ENCODE measurements at places on chromosomes 6 and 20. TPM values are rescaled to one million over a fixed set of nuclear protein-coding genes. Genes with fewer than 3 reads are reported as not detected.

DNAH8 gene
- 0.05 TPM for total RNA-seq

DNA sequence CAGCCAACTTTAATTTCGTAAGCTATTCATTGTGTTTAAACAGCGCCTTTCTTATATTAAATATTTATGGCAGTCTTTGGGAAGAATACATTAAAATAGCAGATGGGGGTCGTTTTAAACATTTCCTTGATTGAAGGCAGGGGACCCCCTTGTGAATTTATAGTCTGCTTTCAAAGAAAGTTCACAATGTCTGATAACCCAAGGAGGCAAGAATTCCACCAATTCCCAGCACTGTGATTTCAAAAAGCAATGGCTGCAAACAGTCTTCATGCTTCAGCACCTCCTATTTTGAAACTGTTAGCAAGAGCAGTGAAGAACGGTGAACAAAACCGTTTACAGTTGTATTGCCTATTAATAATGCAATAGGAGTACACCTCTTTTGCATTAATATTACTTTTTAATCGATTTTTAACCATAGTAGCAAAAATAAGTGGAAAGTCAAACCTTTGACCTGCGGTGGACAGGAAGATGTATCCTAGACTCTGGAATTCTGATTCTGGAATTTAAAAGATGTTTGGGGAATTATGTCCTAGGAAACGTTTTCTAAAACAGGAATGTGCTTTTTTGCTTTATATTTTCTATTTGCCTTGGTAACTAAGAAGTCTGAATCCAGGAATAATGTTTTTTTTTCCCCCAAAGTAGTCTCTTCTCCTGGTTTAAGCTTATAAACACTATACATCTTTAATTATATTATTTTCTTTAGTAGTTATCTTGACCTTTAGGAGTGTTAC lies 393.0 kb downstream of the CDKAL1 start:
- DNase-seq, result no peak

KHDRBS2 gene
- not detected for total RNA-seq

- DNase-seq, result no peak
These were observed 32.5 kb downstream of the CST2 start for GRCh38 chr20:23794065-23794464.

DNA sequence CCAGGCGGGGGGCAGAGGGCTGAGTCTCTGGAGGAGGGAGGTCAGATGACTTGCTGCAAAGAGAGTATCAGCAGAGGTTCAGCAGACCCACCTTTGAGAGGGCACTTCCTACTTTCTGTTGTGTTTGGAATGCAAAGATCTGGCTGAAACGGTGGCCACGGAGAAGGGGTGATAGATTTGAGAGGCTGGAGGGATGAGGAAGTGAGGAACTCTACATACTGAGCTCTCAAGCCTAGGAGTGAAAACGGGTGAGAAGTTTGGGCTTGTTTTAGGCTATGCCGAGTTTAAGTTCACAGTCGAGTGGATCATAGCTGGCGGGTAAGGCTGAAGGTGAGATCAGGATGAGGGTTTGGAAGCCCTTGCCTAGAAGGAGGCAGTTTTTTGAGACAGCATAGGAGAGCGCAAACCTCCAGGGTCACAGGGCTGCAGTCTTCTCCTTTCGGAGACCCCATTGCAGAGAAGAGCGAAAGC lies 477 bp upstream of the ITPA start:
- no peak for DNase-seq

- no peak for DNase-seq
These were observed 204.7 kb upstream of the ARG1 start for GRCh38 chr6:131368198-131368911.

- DNase-seq, result no peak
These were observed 166.1 kb upstream of the OLIG3 start for GRCh38 chr6:137660296-137660731.

NKX2-4 gene
- not detected for total RNA-seq
